ENCODE measurements at places on chromosomes 11 and 22.

- no peak for DNase-seq
These were observed 99.2 kb downstream of the VPREB1 start for GRCh38 chr22:22343581-22344296.

GRCh38 chr11:36492724-36493304, 17.3 kb downstream of the TRAF6 start:
- no peak for DNase-seq

DNA sequence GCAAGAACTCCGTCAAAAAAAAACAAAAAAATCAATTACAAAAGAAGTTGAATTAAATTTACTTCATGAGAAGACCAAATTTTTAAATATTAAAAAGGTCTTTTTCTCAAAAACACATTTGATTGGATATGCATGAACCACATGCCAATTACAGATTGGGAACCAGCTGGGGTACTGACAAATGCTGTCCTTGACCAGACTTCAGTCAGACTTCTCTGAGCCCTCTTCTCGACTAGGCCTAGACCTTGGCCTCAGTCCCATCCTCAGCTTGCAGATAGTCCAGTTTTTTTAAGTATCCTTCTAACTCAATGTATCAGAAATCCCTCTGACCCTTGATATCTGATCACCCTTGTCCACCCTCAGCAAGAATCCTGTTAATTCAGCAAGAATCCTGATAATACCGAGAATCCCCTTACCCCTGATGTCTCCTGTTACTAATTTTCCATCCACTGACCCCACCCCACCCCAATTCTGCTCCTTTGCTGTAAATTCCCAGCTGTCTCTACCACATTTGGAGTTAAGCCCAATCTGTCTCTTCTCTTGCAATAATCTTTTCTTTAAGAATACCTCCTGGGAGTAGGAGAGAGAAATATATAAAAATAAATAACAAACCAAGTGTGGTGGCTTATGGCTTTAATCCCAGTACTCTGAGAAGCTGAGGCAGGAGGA, 30.9 kb downstream of the OR4D9 start:
- no peak for DNase-seq

GRCh38 chr11:86287468-86287796, 14.6 kb upstream of the HIKESHI start:
- DNase-seq: no peak

- no peak for DNase-seq
These were observed 327.8 kb downstream of the MIAT start for GRCh38 chr22:26985206-26985605.

DNA sequence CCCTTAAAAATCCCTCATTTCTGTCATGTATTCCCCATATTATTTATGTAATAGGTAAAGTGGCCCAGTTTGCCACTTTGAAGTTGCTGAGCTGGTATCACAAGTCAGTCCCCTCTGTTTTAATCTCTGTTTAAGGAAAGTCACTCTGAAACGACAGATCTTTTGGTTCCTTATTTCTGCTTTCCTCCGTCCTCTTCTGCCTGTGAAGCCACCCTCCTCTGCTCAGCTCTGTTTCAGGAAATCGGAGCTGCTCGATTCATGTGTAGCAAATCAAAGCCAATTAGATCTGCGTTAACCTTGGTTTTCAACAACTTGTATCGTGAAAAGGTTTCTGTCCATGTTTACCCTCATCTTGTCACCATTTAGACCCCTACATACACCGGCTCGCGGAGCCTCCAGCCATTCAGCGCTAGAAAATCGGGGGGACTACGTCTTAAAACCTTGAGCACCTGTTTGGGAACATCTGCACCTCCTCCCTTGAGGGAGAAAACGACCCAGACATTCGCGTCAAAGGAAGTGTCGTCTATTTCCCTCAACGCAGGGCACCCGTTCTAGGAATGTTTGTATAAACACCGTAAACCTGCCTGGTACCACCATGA, 576 bp upstream of the SC5D start:
- no peak for DNase-seq

Measured in astrocyte (in vitro differentiated cells and primary cell).